Amniotic epithelial cell (primary cell): ENCODE measurements at places on chromosomes 11 and 22.

DNA sequence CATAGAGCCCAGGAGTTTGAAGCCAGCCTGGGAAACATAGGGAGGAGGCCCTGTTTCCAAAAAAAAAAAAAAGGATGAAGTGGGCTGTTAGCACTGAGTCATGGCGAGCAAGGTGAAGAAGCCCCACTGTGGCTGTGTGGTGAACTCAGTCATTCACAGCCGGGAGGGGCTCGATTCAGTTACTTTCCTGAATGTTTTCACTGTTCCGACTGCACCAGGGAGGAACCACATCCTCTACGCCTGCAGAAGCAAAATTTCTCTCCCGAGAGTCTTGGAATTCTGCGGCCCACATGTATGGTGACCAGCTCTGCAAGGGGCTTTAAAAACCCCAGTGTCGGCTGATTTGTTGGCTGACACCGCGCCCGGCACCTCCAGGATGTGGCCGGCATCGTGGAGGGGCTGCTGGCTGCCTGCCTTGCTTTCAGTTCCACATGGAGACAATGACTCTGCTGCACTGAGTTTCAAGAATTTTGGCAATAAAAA lies 27.8 kb upstream of the GRAMD4 start:
- DNase-seq: no peak

DNA sequence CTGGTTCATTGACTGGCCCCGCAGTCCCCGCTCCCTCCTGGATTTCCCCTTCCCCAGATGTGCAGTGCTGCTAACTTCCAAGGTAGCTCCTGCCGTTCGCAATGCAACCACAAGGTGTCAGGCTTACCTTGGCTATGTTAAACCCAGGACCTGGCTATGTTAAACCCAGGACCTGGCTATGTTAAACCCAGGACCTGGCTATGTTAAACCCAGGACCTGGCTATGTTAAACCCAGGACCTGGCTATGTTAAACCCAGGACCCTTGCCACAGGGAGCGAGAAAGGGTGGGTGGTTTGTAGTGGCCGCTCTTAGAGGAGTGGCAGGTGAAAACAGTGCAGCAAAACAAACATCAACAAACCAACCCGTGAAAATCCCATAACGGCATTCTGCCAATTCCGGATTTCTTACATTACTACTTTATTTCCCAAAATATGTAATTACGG lies 2.9 kb upstream of the ADAMTS8 start:
- peak; percentile 54 for DNase-seq

- DNase-seq: peak; percentile 93
These were observed 76.7 kb downstream of the PISD start for GRCh38 chr22:31585161-31585859.

DNA sequence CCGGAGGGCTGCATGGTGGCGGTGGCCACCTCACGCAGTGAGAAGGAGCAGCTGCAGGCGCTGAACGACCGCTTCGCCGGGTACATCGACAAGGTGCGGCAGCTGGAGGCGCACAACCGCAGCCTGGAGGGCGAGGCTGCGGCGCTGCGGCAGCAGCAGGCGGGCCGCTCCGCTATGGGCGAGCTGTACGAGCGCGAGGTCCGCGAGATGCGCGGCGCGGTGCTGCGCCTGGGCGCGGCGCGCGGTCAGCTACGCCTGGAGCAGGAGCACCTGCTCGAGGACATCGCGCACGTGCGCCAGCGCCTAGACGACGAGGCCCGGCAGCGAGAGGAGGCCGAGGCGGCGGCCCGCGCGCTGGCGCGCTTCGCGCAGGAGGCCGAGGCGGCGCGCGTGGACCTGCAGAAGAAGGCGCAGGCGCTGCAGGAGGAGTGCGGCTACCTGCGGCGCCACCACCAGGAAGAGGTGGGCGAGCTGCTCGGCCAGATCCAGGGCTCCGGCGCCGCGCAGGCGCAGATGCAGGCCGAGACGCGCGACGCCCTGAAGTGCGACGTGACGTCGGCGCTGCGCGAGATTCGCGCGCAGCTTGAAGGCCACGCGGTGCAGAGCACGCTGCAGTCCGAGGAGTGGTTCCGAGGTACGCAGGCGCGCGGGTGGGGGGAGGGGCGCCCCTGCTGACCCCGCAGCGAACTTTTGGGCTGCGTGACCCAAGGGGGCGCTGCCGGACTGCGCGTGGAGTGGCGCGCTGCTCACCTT lies 670 bp downstream of the NEFH start:
- DNase-seq: peak; percentile 87

DNA sequence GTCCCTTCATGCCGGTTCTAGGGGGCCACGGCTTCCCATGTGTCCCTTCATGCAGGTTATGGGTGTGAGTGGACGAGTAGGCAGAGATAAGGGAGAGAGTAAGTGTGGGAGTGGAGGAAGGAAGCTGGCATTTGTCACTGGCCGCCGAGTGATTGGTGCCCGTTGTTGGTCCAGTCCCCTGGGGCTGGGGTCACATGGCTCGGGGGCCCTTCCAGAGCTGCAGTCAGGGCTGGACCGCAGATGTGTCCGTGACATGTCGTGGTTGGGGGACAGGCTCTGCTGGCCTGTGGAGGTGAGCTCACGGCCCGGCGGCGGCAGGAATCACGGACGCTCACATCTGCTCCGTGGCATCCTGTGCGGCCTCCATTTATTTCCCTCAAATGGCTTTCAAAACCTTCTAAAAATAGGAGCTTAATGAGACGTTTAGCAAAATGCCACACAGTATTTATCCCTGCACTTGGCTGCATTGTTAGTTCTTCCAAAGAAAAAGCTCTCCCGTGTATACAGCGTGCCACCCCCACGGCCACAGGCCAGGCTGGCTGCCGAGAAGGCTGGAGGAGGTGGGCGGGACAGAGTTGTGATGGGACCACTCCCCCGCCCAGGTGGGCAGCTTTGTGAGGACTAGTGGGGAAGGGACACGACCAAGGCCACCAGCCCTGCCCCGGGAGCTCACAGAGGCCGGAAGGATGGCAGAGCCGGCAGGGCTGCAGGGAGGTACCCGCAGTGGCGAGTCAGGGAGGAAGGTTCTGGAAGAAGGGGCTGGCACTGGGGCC lies 386.7 kb downstream of the TBC1D22A start:
- no peak for DNase-seq

- no peak for DNase-seq
These were observed 283.4 kb downstream of the BRD1 start for GRCh38 chr22:49544286-49544685.

DNA sequence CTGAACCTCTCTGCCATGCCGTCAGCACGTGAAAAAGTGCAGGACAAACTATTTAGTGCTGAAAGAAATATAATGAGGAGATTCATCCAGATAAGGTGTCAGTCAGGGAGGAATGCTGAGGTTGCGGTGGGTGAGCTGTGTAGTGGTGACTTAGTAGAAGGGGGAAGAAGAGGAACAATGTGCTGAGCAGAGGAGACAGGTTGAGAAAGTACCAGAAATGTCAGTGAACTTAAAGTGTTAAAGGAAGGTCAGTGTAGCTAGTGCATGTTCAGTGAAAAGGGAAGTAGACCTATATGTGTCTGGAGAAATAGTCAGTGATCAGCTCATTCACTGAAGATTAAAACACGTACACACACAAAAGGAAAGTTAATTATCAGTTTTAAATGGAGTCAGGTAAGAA lies 237.6 kb upstream of the CCDC179 start:
- DNase-seq: no peak

GRCh38 chr22:29748248-29748893 lies 18.4 kb downstream of the ZMAT5 start:
- peak; percentile 27 for DNase-seq

GRCh38 chr11:8867931-8868631 lies 42.9 kb upstream of the AKIP1 start:
- no peak for DNase-seq

DNA sequence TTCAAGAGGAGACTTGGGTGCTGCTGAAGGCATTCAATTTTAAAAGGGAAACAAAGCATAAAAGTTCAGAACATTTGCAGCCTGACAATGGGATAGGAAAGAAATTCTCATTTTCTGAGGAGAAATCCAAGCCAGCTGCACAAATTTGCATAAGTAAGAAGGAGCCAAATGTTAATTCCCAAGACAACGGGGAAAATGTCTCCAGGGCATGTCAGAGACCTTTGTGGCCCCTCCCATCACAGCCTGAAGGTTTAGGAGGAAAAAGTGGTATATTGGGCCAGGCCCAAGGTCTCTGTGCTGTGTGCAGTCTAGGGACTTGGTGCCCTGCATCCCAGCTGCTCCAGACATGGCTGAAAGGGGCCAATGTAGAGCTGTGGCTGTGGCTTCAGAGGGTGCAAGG lies 12.7 kb upstream of the OR51F1 start:
- DNase-seq: no peak

DNA sequence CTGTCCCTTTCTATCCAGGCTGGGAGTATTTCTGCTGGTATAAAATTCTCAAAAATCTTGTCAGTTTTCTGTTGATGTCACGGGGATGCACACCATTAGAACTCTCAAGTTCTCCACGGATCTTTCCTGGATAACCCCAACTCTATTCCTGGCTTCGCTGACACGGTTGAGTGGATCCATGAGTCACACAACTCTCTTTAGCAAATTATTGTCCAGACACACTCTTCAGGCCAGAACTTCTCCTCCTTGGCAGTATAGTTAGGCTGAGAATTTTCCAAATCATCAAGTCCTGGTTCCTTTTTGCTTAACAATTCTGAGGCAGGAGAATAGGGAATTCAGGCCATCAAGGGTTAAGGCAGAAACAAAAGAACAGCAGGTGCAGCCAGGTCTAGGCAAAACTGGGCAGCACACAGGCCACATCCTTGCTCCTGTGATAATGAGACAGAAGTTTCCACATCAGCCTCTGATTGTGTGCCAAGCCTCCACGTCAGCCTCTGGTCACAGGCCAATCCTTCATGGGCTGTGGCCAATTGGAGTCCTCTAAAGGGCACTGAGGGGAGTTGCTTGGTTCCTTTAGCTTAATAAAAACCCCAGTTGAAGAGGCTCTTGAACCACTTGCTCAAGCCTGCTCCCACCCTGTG lies 5.7 kb upstream of the ACAT1 start:
- DNase-seq: peak; percentile 72

- no peak for DNase-seq
These were observed 9.8 kb upstream of the USP2 start for GRCh38 chr11:119391275-119391674.

GRCh38 chr11:131056036-131056435 lies 139.8 kb upstream of the SNX19 start:
- DNase-seq: no peak

- no peak for DNase-seq
These were observed 42.1 kb upstream of the OR9Q1 start for GRCh38 chr11:57981536-57981935.

DNA sequence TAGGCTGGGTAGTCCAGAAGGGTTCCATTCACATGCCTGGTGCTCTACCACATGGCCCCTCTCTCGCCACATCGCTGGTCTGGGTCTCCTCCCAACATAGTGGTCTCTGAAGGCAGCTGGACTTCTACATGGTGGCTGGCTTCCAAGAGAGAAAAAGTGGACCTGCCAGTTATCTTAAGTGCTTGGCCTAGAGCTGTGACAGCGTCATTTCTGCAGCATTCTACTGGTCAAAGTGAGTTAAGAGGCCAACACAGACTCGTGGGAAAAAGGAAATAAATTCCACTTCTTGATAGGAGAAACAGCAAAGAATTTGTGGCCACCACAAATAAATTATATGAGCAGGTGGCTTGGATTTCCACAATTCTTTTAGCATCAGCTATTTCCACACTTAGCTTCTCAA lies 21.0 kb upstream of the BARX2 start:
- DNase-seq: no peak

- DNase-seq: no peak
These were observed 2.9 kb downstream of the TPCN2 start for GRCh38 chr11:69051381-69052342.

DNA sequence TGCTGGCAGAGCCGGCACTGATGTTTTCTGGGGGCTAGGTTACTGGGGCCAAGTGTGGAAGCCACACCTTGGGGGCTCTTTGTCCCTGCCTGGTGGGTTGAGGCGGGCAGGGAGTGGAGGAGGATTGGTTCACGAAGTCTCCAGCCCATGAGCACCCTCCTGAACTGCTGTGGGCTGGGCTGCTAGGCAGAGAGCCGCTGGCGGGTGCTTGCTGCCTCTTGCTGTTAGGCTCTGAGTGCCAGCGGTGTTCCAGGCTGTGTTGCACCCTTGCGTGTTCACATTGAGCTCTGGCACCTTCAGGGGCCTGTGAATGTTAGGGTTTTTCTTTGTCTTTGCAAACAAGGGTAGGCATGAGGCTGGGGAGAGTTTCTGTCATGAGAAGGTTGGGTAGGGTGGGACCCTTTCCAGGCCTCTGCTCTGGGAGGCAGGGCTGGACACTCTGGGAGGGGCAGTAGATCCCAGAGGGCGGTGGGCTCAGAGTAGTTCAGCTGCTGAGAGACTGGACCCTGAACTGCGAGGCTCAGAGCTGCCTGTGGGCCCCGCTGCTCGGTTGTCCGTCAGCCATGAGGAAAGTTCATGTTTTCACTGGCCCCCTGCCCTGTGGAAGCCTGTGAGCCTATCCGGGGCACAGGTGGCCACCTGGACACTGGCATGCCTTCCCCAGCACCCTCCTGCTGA lies 24.0 kb upstream of the TMEM191C start:
- no peak for DNase-seq

DNA sequence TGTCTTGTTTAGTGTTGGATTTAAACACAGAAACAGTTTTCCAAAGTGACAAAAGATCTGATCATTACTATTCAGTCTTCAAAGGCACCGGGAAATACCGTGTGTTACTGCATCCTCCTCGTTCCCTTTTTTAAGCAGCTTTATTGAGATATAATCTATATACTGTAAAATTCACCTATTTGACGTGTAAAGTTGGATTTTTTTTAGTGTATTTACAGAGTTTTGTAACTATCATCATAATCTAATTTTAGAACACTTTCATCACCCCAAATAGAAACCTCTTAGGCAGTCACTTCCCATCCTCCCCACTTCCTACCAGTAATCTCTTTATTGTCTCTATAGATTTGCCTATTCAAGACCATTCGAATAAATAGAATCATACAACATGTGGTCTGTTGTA lies 1.4 kb downstream of the ANO5 start:
- no peak for DNase-seq

GRCh38 chr11:406796-407650 lies 7.8 kb downstream of the SIGIRR start:
- DNase-seq: peak; percentile 74

DNA sequence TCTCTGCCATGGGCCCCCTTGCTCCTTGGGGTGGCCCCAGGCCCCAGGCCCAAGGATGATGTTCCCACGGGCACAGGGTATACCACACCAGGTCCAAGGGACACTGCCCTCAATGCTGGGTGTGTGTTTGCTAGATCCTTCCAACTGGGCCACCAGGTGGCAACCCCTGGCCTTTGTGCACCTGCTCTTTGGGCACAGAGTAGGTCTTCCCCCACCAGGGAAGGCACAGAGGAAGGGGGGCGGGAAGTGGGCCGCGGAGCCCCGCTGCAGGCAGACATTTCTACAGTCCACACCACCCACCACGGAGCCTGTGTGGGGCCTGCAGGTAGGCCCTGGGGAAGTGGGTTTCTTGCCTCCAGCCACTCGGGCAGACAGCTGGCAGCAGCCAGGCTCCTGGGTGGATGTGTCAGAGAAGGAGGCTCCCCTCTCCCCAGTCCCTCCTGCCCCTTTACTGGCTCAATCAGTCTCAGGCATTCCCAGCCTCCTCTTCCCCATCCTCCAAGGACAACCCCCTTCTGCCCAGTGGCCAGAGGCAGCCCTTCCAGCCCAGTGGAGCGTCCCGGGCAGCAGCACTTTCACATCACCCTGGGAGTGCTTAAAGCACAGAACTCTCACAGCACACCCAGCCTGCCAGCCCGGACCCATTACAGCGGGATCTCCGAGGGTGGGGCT lies 21.6 kb downstream of the MAFF start:
- no peak for DNase-seq
